ENCODE measurements at places on chromosomes 6 and 20.

GRCh38 chr20:9509246-9509645 is 5.1 kb upstream of the LAMP5 start:
- DNase-seq = no peak

- DNase-seq = no peak
Observed at GRCh38 chr20:57964011-57964862, 254.4 kb upstream of the PMEPA1 start.

DNA sequence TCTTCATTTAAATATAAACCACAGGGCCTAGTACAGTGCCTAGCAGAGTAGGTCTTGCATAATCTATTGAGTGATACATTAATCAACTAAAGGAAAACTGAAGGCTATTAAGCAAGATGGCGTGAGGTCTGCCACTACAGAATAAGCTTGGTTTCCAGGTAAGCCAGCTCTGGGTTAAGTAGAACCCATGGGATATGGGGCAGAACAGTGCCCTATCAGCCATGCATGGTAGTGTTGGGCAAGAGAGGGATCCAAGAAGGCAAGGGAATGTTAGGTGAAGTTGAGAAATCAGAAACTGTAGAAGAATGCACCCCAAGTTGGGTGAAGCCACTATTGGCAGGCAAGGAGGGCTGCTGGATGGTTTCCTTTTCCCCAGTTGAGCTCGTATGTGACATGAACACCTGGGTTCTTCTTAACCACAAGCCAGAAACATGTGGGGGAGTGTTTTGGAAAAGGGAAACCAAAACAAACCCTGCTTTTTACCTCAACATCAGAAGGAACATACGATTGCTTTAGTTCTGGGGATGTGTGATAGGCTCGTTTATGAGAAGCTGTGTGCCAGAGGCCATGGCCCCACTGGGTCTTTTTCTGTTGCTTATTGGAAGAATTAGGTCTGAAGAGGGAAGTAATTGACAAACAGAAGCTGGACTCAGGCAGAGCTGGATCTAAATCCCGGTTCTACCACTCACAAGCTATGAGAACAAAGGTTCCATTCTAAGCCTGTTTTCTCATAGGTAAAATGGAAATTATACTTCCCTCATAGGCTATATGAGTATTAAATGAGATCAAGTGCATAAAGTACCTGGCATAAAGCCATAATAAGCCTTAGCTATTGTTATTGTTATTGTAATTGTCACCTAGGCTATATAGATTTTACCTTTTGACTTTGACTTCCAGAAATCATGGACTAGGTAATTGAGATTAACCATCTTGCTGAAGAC is 33.5 kb downstream of the NEDD9 start:
- no peak for DNase-seq

- DNase-seq = no peak
Observed at GRCh38 chr6:49606721-49607390, 29.8 kb downstream of the RHAG start.

DNA sequence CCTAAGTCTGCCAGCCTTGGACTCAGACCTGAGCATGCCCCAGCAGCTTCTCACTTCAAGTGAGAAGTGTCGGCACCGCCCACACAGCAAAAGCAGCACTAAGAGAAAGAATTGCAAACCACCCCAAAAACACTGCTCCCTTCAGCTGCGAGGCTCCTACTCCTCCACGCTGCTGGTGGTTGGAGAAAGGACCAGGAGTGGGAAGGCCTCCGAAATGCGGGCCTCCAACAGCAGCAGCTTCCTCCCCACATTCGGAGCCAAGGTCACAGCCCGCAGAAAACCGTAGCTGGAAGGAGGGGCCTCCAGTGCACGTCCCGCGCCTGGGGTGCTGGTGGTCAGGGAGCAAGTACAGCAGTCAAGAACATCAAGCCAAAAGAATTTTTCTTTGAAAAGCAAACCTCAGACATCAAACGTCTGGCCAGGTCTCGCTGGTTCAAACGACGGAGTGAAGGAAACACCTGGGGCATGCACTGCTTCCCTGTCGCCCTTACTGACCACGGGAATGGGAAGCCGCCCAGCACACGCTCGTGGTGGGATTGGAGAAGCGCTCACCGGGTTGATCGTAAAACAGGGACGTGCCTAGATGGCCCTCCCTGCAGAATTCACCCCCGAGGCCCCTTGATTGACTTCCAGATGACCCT is 185.6 kb upstream of the CST7 start:
- no peak for DNase-seq

GRCh38 chr6:142184307-142184706 is 37.2 kb downstream of the VTA1 start:
- no peak for DNase-seq

DNA sequence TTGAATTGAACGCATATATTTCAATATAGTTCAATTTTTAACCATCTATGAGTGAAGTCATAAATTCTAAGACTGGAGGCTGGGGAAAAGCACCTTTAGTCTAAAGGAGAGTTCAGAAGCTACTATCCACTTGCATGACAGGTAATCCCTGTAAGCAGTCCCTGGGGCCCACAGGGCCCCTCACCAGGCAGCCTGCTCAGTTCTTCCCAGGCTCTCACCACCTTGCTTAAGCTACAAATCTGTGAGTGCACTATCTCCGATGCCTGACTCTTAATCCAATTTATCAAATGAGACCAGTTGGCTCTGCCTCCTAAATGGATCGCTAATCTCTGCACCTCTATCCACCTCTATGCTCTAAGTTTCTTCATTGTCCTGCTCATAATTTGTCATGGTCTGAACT is 413.8 kb downstream of the PTPRT start:
- DNase-seq = peak; percentile 77

- no peak for DNase-seq
Observed at GRCh38 chr6:55399351-55399750, 72.1 kb downstream of the GFRAL start.

- DNase-seq = no peak
Observed at GRCh38 chr6:70241991-70242420, 60.9 kb downstream of the COL9A1 start.

DNA sequence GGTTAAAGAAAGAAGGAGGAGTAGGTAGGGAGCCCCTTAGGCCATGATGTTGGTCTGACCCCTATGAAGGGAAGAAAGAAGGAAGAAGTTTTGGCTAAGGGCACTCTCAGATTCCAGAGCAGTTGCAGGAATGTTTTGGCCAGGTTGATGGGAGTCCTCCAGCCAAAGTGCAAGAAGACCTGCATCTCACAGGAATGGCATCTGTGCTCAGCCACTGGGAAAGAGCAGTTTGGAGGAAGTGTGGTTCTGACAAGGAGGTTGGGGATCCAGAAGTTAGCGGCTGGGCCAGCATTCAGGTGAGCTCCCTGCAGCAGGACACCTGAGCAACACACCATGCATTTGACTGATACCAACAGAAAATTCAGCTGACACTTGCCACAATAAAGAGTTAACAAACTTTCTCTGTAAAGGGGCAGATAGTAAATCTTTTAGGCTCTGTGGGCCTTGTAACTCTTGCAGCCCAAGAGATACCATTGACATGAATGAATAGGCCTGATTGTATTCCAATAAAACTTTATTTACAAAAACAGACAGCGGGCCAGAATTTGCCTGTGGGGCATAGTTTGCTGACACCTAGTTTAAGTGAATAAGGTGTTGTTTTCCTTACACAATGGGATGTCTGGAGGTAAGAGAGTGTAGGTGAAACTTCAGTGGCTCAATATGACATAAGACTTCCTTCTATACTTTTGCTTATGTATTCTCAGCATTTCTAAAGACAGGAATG is 71.0 kb downstream of the EDN1 start:
- no peak for DNase-seq

GRCh38 chr20:24605937-24606455 is 136.6 kb downstream of the SYNDIG1 start:
- no peak for DNase-seq

DNA sequence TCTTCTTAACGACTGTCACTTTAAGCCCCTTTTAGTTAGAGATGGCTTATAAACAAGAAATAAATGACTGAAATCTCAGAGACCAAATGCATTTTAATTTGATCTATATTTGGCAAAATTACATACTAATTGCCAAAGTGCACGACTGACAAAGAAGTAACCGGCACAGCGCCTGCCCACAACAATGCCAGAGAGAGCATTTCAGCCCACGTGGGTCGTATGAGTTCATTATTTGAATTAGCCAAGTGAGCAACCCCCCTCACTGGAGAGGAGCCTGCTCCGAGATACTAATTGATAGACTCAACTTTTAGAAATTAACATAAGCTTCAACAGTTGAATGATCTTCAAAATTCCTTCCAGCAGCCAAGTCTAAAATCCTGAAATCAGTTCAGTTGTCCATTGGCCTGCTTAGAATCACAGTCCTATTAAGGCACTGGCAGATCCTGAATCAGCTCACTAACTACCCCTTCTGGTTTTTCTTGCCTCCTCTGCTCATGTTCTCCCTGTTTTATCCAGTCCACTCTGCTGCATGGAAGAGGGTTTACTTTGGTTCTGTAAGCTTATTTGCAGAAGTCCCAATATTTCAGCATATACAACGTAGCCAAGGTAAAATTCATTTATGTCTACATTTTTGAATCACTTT is 519.1 kb upstream of the AGPAT4 start:
- no peak for DNase-seq

DNA sequence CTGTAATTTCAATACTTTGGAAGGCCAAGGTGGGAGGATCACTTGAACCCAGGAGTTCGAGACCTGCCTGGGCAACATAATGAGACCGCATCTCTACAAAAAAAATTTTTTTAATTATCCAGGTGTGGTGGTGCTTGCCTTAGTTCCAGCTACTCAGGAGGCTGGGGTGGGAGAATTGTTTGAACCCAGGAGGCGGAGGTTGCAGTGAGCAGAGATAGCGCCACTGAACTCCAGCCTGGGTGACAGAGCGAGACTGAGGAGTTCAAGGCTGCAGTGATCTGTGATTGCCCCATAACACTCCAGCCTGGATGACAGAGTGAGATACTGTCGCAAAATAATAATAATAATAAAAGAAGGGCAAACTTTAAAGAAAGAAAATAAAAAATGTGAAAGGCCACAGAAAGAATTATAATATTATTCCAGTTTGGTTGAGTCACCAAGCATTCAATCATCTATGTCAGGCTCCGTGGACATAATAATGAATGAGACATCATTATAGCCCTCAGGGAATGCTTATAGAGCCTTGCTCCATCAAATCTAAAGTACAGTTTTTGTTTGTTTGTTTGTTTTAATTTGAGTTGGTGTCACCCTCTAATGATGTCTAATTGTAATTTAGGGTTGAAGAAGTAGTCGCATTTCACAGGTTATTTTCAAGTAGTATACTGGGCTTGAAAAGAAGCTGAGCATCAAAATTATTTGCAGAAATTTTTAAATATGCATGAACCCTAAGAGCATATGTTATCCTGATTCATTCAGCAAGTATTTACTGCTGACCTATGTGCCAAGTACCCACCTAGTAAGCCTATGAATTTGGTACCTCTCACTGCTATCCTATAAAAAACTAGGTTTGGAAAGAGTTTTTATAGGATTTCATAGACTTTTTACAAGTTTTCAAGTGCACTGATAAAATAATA is 15.1 kb downstream of the GLYATL3 start:
- no peak for DNase-seq

DNA sequence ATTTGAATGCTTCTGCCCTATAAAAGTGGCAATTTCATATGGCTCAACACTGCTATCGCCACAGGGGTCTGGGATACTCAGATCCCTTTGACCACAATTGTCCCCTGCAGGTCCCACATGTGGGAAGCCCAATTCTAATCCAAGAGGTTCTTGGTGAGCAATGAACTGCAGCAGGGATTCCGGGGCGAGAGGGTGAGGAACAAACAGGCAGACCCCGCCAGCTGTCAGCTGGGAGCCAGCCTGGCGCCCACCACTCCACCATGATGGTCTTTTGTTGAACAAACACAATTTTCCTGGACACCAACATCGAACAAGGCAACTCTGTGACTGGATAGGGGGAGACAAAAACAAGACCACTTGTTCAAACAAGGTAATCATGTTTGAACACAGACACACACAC is 80.5 kb downstream of the TMEM242 start:
- no peak for DNase-seq

- no peak for DNase-seq
Observed at GRCh38 chr6:162785632-162786242, 58.0 kb downstream of the PACRG start.

GRCh38 chr6:167329014-167329413 is 4.1 kb downstream of the TTLL2 start:
- DNase-seq = no peak

DNA sequence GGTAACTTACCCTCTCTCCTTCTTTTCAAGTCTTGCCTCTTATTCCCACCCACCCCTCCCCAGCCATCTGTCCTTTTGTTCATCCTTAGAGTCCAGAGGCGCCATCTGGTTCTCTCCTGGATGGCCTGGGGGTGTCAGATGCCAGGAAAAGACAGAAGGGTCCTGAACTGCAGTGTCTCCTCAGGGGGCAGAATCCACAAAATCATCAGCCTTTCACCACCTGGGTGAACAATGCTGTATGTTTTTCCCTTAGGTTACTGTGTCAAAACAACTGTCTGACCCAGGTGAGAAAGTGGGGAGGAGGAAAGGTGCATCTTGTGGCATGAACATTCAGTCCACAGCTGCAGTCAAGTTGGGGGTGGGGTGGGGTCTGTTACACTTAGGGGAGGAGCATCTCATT is 47.9 kb upstream of the FYN start:
- peak; percentile 93 for DNase-seq

DNA sequence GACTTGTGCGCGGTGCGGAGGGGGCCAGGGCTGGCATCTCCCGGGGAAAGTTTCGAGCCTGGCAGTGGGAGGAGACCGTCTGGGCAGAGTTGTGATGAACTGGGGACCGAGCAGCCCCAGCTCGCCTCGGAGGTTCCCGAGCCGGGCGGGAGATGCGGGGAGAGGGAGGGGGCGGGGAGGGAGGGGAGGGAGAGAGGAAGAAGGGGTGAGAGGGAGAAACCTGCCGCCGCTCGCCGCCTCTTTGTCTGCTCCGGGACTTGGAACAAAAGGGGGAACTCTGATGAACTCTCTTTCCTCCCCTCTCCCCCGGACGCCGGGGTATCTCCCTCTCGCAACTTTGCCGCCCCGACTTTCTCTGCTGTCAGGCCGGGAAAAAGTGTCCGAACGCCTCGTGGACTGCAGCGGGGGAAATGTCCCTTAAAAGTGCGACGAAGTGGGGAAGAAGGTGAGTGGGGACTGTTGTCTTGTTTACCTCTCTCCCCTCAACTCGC is 72.7 kb downstream of the SOX4 start:
- no peak for DNase-seq

DNA sequence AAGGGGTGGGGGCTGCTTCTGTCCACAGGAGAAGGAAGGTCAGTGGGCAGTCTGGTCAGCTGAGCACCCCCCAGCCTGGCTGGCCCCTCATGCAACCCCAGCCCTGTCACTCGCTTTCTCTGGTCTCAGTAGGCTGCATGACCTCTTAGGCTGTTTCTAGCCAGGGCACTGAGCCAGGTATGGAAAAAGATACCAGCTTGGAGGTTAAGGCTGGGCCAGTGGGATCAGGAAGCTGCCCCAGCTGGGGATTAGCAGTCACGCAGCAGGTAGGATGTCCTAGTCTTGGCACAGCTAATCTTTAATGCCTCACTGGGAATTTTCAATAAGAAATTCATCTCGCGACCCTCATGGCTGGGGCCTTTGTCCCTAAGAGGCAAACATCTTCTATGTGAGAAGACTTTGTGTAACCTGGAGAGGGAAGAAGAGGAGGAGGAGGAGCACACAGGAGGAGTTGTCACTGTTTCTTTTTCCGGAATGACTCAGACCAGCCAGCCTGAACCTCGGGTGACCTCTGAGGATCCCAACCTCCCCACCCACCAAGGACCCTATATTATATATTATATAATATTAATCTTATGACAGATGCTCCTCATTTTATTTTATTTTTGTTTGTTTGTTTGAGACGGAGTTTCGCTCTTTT is 2.4 kb upstream of the BPIFA2 start:
- peak; percentile 21 for DNase-seq

- DNase-seq = no peak
Observed at GRCh38 chr6:106688177-106688951, 59.0 kb downstream of the QRSL1 start.
